GM18507 (cell line): ENCODE measurements at places on chromosomes 2 and 18.

DNA sequence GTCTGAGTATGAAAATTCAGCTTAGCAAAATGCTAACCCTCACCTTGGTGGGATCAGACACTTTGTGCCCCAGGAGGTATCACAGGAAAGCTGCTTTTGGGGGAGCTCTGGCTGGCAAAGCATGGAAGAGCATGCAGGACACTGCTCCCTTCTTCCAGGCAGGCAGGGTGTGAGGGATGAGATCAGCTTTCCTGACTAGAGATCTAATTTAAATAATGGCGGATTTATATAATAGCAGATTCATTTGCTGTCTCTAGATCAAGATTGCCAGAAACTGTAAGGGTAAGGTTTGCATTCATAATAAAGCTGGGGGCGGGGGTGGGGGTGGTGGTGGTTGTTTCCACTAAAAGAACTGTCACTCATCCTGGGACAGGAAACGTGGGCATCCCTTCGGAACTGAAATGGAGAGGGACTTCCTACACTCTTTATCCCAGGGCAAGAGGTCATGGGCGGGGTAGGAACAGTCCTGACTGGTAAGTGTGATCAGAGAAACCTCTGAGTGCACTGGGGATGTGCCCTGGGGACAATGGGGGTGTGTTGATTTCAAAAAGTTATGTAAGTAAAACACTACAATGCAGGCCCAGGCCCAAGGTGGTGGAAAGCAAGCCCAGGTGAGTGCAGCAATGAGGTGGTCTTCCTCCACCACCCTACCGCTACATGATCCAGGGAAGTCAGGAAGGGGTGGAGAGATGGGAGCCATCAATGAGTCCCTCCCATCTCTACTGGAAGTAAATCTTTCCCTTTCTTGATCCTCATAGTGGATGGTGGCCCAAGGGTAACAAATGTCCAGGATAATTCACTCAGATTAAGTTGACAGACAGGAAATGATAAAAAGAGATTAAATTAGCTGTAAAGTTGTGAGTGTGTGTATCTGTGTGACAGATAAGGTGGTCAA lies 171.4 kb upstream of the SERPINE2 start:
- no peak for DNase-seq

GRCh38 chr2:199307461-199307860 lies 150.3 kb downstream of the SATB2 start:
- DNase-seq = no peak

DNA sequence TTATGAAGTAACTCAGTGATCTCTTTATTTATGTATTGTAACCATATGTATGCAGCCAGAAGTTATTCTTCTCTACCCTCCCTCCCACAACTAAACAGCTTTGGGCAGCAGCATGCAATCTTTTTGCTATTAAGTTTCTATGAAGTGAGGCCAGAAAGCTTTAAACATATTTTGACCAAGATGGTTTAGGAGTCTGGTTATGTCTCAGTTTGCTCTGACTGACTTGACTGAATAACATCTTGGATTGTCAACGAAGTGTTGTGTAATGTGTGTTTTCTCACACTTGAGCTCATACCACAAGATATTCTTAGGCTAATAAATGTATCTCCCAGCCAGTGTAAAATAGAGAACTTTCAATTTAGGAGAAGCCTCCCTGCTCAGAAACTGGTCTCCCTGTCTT lies 104.3 kb downstream of the TTC27 start:
- no peak for DNase-seq

- no peak for DNase-seq
These were observed 3.9 kb upstream of the WDSUB1 start for GRCh38 chr2:159290289-159290907.

- DNase-seq = peak; percentile 65
These were observed 26.3 kb downstream of the MRPL35 start for GRCh38 chr2:86225581-86225980.

- DNase-seq = no peak
These were observed 44.2 kb upstream of the SPTBN1 start for GRCh38 chr2:54411801-54412354.

DNA sequence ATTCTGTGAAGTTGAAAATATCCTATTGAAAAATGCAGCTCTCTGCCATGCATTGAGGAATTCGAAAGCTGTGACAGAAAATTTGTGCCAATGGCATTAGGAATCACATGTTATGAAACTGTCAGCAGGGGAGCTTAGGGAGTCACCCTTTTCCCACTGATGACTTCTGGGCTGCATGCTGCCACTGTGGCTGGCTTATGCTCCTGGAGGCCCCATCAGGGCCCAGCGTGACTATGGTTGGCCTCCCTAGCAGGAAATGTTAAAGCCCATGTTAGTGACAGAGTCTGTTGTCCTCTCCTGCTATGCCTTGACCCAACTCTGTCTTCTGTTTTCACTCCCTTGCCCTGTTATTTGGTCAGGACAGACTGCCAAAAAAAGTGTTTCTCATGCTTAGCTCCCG lies 139.5 kb upstream of the DAPL1 start:
- DNase-seq = no peak

GRCh38 chr18:57784034-57784800 lies 18.9 kb downstream of the ATP8B1 start:
- no peak for DNase-seq

DNA sequence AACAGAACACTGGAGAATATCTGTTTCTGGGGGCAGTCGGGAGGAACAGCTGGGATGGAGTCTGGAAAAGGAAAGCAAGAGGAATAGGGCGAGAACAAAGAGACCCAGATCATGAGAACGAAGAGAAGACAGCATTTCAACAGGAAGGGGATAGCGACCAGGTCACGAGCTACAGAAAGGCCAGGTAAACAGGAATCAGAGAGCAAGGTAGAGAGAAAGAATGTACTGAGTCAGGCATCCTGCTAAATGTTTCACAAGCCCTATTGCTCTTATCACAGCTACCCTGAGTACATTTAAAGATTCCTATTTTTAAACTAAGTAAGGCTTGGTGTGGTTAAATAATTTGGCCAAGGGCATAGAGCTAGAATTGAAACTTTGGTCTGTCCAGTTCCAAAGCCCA lies 254.9 kb upstream of the RAB12 start:
- no peak for DNase-seq

DNA sequence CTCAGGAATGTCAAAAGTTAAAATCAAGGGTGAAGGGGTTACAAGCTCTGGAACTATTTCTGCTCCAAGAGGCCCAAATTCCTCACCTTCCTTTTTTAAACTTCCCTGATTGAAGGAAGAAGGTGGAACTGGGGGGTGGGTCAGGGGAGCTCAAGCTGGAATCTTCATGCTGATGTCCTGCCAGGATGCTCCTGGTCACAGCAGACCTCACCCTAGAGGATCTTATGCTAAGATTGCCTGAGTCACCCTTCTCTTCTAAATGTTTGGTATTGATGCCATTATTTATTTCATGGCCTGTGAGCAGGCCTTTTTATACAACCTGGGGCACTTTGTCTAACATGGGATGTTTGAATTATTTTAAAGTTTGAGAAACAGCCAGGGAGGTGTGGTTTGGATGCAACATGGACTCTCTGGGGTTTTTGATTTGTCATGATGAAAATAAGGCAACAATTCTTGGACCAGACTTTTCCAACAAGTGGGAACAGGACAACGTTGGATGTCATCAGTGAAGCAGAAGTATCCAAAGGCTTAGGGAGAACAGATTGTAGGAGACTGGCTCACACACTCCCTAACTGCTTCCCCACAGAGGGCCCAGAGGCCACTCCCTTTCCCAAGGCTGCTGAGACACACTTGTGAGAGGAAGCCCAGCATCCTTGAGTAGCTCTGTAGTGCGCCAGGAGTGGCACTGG lies 420.2 kb upstream of the MEX3C start:
- DNase-seq = no peak

- DNase-seq = no peak
These were observed 56.9 kb downstream of the COMMD1 start for GRCh38 chr2:61962095-61962984.

DNA sequence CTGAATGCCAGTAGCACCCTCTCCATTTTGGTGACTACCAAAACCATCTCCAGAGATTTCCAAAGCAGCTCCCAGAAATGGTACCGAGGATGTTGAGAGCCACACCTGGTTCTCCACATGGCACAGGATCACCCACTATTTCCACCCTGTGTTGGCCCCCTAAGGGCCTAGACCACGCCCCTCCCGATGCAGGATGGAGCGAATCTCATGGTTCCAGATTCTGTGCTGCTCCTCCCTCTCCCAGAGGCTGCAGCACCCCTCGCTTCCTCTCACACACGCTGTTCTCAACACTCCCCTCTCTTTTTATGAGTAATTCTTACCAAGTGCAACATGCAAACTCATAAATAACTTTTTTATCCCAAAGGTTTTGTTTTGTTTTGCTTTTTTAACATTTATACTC lies 571.5 kb downstream of the STK39 start:
- no peak for DNase-seq

- no peak for DNase-seq
These were observed 101.9 kb downstream of the ACOXL start for GRCh38 chr2:110834134-110834827.

DNA sequence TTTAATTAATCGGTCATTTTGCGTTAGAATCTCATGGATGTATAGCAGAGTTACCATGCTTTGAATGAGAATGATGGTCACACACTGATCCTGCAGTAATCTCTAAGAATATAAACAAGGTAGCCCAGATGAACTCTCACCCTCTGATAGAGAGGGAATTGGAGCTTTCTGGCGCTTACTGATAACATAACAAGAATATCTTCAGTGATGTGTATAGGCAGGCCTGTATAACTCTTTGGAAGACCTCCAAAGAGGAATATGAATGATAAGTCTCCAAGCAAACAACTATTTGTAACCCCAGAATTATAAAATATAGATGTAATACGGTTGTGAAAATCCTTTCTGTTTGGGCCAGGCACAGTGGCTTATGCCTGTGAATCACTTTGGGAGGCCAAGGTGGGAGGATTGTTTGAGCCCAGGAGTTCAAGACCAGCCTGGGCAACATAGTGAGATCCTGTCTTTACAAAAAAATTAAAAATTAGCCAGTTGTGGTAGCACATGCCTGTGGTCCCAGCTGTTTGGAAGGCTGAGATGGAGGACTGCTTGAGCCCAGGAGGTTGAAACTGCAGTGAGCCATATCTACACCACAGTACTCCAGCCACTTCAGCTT lies 52.5 kb upstream of the LTBP1 start:
- DNase-seq = no peak

DNA sequence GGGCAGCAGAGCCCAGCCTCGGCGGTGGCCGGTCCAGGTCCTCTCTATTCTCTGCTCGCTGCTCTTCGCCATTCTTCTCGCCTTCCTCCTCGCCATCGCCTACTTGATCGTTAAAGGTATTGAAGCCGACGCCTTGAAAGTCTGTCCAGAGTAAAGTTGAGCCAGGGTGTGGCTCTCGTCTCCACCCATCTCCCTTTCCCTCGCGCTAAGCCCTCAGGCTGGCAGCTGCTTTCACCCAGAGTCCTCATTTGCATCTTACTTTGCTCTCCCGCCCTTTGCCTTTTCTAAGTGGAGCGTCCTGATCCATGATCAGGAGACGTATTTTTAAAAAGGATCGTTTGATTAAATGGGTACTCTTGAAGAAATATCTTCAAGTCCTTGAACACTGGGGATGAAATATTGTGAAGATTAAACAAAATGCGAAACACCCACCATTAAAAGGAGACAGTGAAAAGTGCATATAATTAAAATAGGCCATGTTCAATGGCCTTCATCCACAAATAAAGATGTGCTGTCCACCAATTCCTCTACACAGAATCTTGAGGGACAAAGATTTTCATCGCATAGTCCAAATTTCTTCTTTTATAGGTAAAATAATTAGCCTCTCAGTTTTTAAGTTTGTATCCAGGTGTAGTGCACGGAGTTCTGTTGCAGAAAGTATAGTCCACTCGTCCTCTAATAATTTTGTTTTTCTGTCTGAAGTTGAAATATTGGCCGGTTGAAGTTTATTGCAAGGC lies 657 bp downstream of the ARL6IP6 start:
- DNase-seq = no peak

DNA sequence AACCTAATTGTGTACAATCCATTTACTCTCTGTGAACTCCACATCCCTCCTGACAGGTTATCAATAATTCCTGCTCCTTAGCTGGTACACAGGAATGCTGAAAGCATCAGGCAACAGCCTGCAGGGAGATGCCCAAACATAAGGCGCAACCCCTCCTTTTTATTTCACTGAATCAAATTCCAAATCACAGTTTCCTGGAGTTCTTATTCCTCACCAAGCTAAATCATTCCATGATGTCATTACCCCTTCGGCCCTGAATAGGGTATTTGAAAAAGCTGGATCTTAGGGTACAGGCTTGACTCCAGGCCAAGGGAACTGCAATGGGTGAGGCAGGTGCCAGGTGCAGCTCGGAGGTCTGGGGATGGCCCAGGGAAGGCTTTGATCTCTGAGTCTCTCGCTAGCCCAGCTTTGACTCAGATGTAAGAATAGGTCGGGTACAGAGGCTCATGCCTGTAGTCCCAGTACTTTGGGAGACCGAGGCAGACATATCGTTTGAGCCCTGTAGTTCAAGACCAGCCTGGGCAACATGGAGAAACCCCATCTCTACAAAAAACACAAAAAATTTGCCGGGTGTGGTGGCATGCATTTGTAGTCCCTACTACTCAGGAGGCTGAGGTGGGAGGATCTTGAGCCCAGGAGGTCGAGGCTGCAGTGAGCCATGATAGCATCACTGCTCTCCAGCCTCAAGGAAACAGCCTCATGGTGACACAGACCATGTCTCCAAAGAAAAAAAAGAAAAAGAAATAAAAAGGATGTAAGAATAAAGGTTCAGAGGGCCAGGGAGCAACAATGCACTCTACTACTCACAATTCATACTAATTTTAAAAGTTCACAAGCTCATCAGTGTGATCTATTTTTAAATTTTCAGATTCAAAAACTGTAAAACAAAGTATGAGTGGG lies 6.8 kb downstream of the FHL2 start:
- no peak for DNase-seq

- DNase-seq = no peak
These were observed 1.3 kb upstream of the ZNF512 start for GRCh38 chr2:27581417-27582128.
